Brain (organoid and tissue), 16 donors: ENCODE measurements at places on chromosomes 5 and 9. TPM values are rescaled to one million over a fixed set of nuclear protein-coding genes. Genes with fewer than 3 reads are reported as not detected.
A peak's percentile ranks its signal among the peaks of the same experiment; 100 is the strongest.

GRCh38 chr9:135788576-135789300 is 86.8 kb downstream of the KCNT1 start:
- no peak for DNase-seq

DNA sequence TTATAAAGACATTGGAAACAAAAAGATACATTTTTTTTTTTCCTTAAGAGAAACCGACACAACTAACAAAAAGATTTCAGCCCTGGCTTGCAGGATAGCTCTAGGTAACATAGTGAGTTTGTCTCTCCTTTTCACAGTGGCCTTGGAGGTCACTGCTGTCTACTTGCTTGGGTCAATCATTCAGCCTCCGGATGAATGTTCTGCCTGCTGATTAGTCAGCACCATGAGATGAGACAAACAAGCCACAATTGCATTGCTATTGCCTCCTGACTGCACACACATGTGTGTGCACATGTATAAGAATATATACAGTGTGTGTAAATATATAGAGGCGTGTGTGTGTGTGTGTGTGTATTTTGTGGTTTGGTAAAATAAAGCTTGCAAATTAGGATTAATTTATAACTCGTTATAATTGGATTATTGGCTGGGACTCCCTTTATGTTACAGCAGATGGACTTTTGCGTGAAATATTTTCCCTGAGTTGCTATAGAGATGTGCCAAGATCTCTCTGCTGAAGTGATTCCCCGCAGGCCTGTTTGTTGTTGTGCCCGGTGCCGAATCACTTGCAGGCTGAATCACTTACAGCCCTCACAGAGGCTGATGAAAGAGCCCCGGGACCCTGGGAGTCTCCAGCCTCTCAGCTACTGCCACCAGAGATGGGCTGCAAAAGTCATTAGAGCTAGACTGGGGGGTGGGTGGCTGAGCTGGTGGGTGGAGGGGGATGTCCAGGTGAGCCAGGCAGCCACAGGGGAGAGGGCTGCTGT is 161.2 kb downstream of the FGF18 start:
- peak; percentile 82 for DNase-seq

DNA sequence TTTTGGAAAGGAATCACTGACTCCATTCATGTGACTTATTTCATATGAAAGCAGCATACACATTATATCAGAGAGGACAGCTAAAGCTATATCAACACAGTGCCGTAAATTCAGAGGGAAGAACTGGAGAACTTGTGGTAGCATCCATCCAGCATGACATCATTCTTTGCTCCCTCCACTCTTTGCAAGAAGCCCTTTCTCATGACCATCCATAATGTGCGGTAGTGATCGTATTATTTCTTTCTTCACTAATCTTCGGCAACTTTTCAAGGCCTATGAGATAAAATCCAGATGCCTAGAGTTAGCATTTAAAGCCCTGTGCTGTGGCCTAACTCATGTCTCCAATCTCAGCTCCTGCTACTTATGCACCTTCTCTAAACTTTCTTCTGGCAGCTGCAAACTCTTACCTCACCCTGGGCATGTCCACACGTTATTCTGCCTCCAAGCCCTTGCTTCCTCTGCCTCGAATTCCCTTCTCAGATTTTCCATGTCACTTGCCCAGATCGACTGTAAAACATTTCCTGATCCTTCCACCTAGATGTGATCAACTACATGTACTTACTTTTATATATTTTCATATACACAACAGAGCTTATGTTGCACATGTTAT is 307.3 kb upstream of the SGCD start:
- no peak for DNase-seq

DNA sequence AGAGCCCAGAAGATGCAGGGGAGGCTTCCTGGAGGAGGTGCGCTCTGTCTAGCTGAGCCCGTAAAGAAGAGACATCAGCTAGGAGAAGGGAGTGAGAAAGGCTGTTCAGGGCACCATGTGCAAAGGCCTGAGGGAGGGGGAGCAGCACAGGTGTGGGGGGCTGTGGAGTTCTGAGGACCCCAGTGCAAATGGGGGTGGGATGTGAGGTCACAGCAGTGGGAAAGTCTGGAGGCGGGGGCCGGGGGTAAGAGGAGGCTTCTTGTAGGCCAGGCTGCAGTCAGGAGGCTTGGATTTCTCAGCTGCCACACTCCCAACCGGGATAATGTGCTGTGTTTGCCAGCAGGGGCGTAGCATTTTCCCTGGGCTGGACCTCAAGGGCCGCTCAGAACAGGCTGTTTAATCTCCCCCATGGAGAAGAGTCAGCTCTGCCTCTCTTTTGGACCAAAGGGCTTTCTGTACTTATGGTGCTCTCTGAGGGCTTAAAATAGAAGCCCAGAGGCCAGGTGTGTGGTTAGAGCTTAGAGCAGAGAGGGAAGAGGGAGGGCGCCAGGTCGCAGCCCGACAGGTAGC is 5.7 kb downstream of the NEURL1B start:
- DNase-seq = no peak

- DNase-seq = peak; percentile 25
Measured at GRCh38 chr5:33957577-33958150, 21.5 kb downstream of the RXFP3 start.

- DNase-seq = peak; percentile 17
Measured at GRCh38 chr9:33139421-33140228, 27.5 kb downstream of the B4GALT1 start.

- no peak for DNase-seq
Measured at GRCh38 chr5:97133101-97133500, 9.3 kb downstream of the LIX1 start.

The GLRA1 gene
- polyA plus RNA-seq = not detected

The PCDHGC4 gene
- polyA plus RNA-seq = 31.8 TPM
